ENCODE measurements at places on chromosomes 3 and 15.

GRCh38 chr15:85141726-85142125 lies 160.1 kb downstream of the PDE8A start:
- DNase-seq, result no peak

GRCh38 chr3:57544181-57545125 lies at the start of gene DNAH12:
DNAH12 (minus strand) TSS chr3:57544344; CDS start chr3:57542870, 1,474 bp downstream.
- no peak for DNase-seq

- peak; percentile 15 for DNase-seq
Observed at GRCh38 chr3:4866866-4867265, 112.4 kb upstream of the BHLHE40 start.

GRCh38 chr3:40201770-40202169 lies 107.7 kb upstream of the EIF1B start:
- DNase-seq, result no peak

- DNase-seq, result no peak
Observed at GRCh38 chr15:82111918-82112317, 66.1 kb upstream of the MEX3B start.

GRCh38 chr3:48151058-48151806 lies 37.0 kb downstream of the CDC25A start:
- DNase-seq, result peak; percentile 46

- DNase-seq, result no peak
Observed at GRCh38 chr3:20648294-20648693, 462.3 kb upstream of the SGO1 start.

- no peak for DNase-seq
Observed at GRCh38 chr3:15324379-15324808, 8.0 kb downstream of the SH3BP5 start.
